Ovary (tissue), 10 donors: ENCODE measurements at places on chromosomes 16 and 17. TPM values are rescaled to one million over a fixed set of nuclear protein-coding genes. Genes with fewer than 3 reads are reported as not detected.

Gene CMTM2
- total RNA-seq: not detected

Gene EZH1
- total RNA-seq: 83.4 TPM

Gene KCNJ12
- 0.40 TPM for total RNA-seq

Gene CCL17
- total RNA-seq: not detected

Gene KRT39
- total RNA-seq: not detected

Gene TBC1D3K
- not detected for total RNA-seq

DNA sequence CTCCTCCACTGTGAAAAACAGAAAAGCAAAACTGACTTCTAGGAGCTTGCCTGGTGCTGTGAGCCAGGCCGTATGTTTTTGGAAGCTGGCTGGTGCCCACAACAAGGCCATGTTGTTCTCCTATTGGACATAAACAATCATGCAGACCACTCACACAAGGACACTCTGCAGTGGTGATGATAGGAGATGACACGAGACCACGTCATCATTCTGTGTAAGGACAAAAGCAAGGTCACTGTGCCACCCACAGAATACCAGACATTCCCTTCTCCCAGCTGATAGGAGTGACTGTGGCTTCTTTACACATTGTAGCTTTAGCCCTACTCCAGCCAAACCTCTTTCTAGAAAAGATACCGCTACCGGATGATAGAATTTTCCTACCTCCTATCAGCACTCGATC is 47.7 kb upstream of the LCMT1 start:
- peaks cover 2% of the 10 kb centered on the region for H3K4me1 ChIP-seq
- H3K36me3 ChIP-seq: no peaks in the 10 kb centered on the region
- no peak overlapping the region for H3K27ac ChIP-seq
- no peak for DNase-seq
- no peaks in the 10 kb centered on the region for H3K27me3 ChIP-seq

- peaks cover 1% of the 10 kb centered on the region for H3K4me1 ChIP-seq
- H3K36me3 ChIP-seq: no peaks in the 10 kb centered on the region
- H3K4me3 ChIP-seq: no peak overlapping the region
- no peaks in the 10 kb centered on the region for H3K27me3 ChIP-seq
- H3K27ac ChIP-seq: no peak overlapping the region
- no peak for DNase-seq
Measured at GRCh38 chr17:78488867-78489634, 88.1 kb downstream of the DNAH17 start.

- no peak overlapping the region for H3K27ac ChIP-seq
- H3K4me1 ChIP-seq: peaks cover 3% of the 10 kb centered on the region
- H3K36me3 ChIP-seq: no peaks in the 10 kb centered on the region
- no peak overlapping the region for H3K4me3 ChIP-seq
Measured at GRCh38 chr16:53881371-53881770, 177.4 kb downstream of the FTO start.

- no peak overlapping the region for H3K4me3 ChIP-seq
- H3K36me3 ChIP-seq: no peaks in the 10 kb centered on the region
- no peak for DNase-seq
- H3K4me1 ChIP-seq: no peaks in the 10 kb centered on the region
- no peaks in the 10 kb centered on the region for H3K27me3 ChIP-seq
Measured at GRCh38 chr16:50011707-50012106, 13.3 kb upstream of the CNEP1R1 start.

DNA sequence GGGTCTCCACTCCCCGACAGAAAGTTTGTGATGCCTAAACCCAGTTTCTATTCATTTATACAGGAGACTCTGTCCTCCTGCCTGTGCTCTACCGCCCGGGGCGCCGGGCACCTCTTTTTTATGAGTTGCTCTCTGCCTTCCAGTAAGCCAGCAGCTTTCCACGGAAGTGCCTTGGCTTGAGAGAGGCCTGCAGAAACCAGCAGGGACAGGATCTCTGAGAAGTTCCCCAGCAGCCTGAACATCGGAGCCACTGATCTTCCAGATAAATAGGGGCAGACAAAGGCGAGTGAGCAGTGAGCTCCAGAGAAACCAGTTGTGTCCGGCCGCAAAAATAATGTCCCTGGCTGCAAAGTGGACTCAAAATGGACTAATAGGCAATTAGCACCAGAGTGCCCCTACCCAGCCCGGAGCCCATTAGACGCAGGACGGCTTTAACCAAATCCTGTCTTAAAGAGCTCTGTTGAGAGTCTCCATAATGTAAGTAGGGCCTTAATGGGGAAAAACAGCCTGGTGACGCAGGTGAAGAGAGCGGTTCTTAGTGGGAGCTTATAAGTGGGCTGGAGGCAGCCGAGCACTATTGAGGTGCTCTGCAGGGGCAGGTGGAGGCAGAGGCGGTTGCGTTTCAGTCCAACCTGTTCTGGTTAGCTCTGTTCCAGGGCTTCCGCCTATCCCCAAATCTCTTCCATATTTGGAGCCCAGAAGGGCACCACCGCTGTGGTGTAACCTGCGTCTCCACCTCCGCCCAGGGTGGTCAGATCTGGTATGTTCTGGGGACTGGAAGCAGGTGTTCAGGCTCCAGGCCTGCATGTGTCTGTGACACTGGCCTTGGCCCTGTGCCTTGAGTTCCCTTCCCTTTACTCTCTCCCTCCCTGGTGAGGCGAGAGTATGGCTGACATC is 74.1 kb downstream of the NT5M start:
- no peaks in the 10 kb centered on the region for H3K27me3 ChIP-seq
- no peaks in the 10 kb centered on the region for H3K36me3 ChIP-seq
- no peak overlapping the region for H3K27ac ChIP-seq
- no peaks in the 10 kb centered on the region for H3K4me1 ChIP-seq
- H3K4me3 ChIP-seq: no peak overlapping the region

DNA sequence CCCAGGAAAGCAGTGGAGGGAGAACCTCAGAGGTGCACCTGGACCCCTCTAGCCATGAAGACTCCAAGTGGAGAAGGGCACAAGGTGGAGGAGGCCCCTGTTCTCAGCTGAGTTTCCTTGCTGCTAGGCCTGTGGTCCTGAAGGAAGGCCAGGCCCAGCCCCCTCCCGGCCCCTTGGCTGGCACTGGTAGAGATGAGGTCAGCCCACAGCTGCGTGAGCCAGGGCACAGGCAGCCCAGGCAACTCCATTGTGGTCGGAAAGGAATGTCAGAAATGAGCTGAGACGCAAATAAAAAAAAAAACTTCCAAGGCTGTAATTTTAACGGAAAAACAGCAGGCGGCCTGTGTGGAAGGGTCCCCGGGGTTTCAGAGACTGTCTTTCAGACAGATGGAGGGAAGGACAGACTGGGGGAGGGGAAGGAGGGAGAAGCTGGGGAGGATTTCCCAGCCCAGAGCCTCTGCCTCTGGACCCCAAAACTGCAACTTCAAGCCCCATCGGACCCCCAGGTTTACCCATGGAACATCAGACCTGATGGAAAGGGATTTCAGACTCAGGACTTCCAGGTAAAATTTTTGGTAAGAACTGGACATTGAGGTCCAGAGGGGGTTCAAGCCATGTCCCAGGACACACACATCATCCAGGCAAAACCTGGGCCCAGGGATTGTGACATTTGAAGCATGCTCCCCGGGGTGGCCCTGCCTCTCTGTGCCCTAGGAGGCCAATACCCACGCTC is 25.6 kb upstream of the MRPS23 start:
- DNase-seq: peak; percentile 93
- H3K4me3 ChIP-seq: no peak overlapping the region
- H3K36me3 ChIP-seq: no peaks in the 10 kb centered on the region
- no peaks in the 10 kb centered on the region for H3K27me3 ChIP-seq
- peak overlapping the region; percentile 78 for H3K27ac ChIP-seq

GRCh38 chr16:82265809-82266208 is 95.8 kb upstream of the MPHOSPH6 start:
- no peaks in the 10 kb centered on the region for H3K27me3 ChIP-seq
- no peaks in the 10 kb centered on the region for H3K4me1 ChIP-seq
- no peak overlapping the region for H3K4me3 ChIP-seq
- no peaks in the 10 kb centered on the region for H3K36me3 ChIP-seq
- no peak overlapping the region for H3K27ac ChIP-seq
- DNase-seq: no peak

GRCh38 chr16:87067003-87067556 is 250.1 kb downstream of the C16orf95 start:
- DNase-seq: no peak
- H3K4me3 ChIP-seq: no peak overlapping the region
- no peaks in the 10 kb centered on the region for H3K36me3 ChIP-seq
- H3K4me1 ChIP-seq: no peaks in the 10 kb centered on the region

DNA sequence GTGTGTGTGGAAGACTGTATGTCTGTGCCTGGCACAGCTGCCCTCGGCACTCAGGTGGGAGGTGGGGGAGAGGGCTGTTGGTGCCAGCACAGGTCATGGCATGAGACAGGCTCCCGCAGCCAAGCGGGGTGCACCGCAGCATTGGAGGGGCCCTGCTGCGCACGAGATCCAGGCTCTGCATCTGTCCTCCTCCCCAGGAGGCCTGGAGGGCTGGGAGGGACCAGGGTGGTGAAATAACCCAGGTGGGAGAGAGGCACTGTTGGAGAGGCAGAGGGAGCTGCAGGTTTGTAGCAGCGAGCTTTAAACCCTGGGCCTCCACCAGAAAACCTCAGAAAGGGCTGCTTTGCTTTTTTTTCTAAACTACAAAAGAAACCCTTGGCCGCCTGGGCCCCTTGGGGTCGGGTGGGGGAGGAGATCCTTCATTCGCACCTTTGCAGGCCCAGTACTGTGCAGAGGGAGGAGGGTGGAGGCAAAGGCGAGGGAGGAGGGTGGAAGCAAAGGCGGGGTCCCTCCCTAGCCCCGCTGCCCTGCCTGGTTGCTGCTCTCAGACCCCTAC is 241.7 kb downstream of the SEC14L1 start:
- no peaks in the 10 kb centered on the region for H3K36me3 ChIP-seq
- H3K4me1 ChIP-seq: peaks cover 71% of the 10 kb centered on the region
- no peak overlapping the region for H3K27ac ChIP-seq
- peak; percentile 58 for DNase-seq
- no peak overlapping the region for H3K4me3 ChIP-seq
- no peaks in the 10 kb centered on the region for H3K27me3 ChIP-seq

- no peak overlapping the region for H3K27ac ChIP-seq
- no peak for DNase-seq
- no peaks in the 10 kb centered on the region for H3K36me3 ChIP-seq
- H3K4me1 ChIP-seq: no peaks in the 10 kb centered on the region
Measured at GRCh38 chr16:22648141-22648540, 137.4 kb downstream of the NPIPB5 start.

DNA sequence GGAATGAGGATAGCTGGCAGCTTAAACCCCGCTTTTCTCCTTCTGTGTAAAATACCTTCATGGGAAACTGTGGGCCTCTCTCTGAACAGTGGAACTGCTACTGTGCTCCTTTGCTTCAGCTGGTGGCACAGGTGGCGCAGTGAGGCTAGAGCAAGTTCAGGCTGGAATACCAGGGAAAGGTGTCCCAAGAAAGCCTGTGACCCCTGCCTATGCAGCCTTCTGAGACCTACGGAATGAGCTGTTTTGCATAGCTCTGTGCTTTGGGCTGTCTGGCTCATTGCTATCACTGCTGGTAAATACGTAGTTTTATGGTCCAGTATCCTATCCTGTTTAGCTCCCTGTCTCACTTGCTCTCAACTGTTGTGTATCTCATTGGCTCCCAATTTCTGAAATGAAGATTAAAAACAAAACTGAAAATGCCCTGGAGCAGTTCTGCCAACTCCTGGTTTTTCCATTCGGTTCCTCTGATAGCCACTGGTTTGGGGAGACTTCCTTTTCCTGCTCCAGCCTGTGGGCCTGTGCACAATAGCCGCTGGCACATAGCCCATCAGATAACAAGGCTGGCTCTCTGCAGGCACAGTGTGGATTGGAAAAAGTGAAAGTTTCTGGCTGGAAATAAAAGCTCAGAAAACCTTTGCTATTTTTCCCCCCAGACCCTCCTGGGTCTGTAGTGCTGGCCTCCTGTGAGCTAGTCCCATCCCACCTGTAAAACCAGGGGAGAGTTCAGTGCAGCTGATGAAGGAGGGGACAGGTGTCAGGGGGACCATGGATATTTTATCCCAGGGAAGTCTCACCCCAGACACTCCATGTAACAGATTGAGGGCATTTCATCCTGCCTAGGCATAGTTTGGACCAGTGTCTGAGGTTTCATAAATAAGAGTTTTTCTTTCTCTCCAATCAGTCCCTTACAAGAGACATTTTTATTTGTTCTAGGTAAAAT is 24.0 kb downstream of the LIMD2 start:
- H3K27ac ChIP-seq: no peak overlapping the region
- peaks cover 11% of the 10 kb centered on the region for H3K4me1 ChIP-seq
- H3K4me3 ChIP-seq: peak overlapping the region; percentile 7
- peak; percentile 81 for DNase-seq

- H3K36me3 ChIP-seq: no peaks in the 10 kb centered on the region
- no peaks in the 10 kb centered on the region for H3K27me3 ChIP-seq
- DNase-seq: peak; percentile 99
- peak overlapping the region; percentile 73 for H3K4me3 ChIP-seq
- peak overlapping the region; percentile 95 for H3K27ac ChIP-seq
Measured at GRCh38 chr17:1714427-1714979, 4.3 kb upstream of the TLCD2 start.

DNA sequence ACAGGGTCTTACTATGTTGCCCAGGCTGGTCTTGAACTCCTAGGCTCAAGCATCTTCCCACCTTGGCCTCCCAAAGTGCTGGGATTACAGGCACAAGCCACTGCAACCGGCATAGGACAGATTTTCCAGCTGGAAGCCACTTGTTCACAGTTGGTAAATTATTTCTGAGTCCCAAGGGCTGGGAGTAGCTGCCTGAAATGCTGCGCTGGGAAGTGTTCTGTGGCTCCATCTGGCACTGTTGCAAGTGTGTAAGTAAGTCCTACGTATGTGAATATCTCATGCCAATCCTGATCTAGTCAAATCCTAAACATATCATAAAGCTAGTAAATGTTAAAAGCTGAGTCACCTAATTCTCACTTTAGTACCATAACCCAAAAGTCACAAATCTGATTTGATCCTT is 48.1 kb downstream of the YWHAE start:
- DNase-seq: no peak
- H3K4me3 ChIP-seq: no peak overlapping the region
- no peak overlapping the region for H3K27ac ChIP-seq

DNA sequence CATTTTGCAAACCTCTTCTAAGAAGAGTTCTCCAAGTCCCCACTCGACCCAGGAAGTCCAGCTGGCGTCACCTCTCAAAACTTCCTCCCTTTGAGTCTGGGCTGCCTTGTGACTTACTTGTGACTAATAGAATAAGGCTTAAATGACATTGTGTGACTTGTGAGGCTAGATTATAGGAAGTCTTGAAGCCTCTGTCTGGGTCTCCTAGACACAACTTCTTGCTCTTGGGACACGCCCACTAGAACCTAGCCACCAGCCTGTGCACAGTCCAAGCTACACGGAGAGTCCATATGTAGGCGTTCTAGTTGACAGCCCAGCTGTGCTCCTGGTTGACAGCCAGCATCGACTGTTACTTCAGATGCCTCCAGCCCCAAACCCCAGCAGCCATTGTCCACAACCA is 66.7 kb upstream of the TANC2 start:
- no peak for DNase-seq
- H3K4me1 ChIP-seq: no peaks in the 10 kb centered on the region
